ENCODE measurements at places on chromosomes 1 and 21.

DNA sequence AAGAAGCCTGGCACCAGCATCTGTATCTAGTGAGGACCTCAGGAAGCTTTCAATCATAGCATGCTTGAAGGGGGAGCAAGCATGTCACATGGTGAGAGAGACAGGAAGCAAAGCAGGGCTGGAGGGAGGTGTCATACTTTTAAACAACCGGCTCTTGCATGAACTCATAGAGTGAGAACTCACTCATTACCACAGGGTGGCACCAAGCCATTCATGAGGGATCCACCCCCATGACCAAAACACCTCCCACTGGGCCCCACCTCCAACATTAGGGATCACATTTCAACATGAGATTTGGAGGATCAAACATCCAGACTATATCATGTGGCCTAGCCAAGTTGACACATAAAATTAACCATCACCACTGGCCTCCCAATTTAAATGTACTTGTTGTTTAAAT is 125.1 kb upstream of the KCND3 start:
- DNase-seq: no peak

- no peak for DNase-seq
Observed at GRCh38 chr1:117342397-117342796, 24.9 kb upstream of the MAN1A2 start.

DNA sequence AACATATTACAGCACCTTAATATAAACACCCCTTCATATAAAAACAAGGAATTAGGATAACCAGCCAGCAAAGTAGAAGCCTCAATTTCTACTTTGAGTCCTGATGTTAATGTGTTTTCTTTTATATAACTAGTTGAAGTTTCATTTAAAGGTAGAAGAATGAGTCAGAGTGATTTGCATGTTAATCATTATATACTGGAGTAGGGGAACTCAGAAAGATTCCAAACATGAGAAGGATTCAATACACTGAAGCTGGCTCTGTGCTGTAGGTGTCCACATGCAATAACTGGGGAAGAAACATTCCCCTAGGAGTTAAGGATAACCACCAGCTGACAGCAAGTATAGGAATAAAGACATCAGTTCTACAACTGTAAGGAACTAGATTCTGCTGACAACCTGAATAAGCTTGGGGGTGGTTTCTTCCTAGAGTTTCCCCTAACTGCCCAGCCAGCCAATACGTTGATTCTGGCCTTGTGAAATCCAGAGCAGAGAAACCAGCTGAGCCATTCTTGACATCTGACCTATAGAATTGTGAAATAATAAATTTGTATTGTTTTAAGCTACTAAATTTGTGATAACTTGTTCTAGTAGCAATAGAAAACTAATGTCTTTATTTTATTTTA is 33.4 kb upstream of the RNPC3 start:
- DNase-seq: no peak

- DNase-seq: no peak
Observed at GRCh38 chr1:60745484-60745883, 336.9 kb upstream of the NFIA start.

- DNase-seq: no peak
Observed at GRCh38 chr1:159866905-159867663, 4.6 kb upstream of the VSIG8 start.

- no peak for DNase-seq
Observed at GRCh38 chr1:12531179-12531499, 86.9 kb downstream of the DHRS3 start.

DNA sequence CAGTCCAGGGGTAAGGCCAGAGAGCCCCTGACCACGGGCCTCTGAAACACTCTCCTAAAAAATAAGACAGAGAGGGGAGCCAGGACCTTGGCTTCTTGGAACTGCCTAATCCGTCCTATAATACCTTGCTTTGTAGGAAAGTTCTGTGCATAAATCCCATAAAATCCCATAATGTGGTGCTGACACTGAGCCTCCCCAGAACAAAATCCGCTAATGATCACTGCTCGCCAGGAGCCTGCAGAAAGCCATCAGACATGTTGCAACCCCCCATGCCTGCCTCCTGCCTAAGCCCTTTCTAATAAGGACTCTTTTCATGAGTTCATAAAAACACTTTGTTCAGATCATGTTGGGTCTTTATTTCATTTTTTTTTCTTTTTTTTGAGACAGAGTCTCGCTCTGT is 9.3 kb upstream of the DHRS3 start:
- no peak for DNase-seq

GRCh38 chr1:198929961-198930599 is 291.2 kb downstream of the PTPRC start:
- DNase-seq: no peak

DNA sequence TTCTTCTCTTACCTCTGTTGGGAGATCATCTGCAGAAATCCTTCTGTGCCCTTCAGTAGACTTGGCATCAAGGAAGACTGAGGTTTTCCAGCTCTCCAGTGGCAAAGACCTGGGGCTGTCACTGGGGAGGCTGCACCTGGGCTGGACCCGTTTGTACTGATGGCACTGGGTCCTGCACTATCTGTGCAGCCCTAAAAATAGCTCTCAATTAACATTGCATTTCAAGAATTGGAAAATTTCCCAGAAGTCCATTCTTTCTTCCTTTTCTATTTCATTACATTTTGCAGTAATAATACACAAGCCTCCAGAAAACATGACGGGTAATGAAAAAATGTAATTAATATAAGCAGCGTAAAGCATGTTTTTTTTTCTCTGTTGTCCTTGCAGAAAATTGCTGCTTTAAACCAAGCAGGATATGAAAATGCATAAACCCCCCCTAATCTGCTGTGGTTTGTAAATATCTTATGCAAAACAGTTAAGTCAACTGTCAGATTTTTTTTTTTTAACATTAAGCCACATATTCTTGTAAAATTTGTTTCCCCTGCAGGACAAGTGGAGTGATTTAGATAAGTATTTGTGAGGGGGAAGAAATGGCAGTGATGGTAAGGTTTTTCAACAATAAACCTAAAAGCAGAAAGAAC is 64.9 kb downstream of the LMO4 start:
- DNase-seq: no peak

GRCh38 chr1:116667078-116667574 is 407 bp downstream of the IGSF3 start:
- DNase-seq: no peak

- no peak for DNase-seq
Observed at GRCh38 chr1:201676197-201676596, 137.3 kb downstream of the NAV1 start.

GRCh38 chr1:20978413-20978812 is 191.3 kb upstream of the HP1BP3 start:
- DNase-seq: no peak

- DNase-seq: no peak
Observed at GRCh38 chr1:234968451-234968850, 160.2 kb downstream of the TOMM20 start.

DNA sequence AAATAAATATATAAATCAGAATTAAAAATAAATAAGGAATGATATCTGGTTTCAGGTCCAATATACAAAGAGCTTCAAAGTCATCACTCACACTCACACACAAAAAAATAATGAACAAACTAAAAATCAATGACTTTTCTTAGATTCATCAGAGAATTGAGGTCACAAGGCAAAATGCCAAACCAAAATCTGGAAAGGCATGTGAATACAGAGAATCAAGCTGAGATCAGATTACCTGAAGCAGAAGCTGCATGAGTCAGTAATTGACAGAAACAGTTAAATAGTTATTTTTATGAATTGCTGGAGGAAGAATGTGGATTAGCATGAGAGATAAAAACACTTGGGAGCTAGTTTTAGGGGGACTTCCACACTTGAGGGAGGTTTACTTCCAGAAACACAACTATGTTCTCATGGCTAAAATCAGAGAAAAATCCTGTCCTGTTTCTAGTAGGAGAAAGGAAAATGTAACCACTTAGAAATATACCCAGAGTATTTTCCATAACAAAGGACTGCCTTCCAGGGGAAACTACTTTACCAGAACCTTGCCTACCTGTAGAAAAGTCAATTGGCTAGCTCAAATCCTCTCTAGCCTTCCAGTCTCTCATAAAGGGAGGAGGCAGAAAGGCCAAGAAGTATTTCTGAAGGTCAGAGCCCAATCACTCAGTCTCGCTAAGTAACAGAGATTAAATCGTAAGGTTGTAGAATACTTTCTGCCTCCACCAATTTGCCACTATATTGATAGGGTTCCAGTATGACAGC is 536.6 kb upstream of the NR5A2 start:
- DNase-seq: no peak

DNA sequence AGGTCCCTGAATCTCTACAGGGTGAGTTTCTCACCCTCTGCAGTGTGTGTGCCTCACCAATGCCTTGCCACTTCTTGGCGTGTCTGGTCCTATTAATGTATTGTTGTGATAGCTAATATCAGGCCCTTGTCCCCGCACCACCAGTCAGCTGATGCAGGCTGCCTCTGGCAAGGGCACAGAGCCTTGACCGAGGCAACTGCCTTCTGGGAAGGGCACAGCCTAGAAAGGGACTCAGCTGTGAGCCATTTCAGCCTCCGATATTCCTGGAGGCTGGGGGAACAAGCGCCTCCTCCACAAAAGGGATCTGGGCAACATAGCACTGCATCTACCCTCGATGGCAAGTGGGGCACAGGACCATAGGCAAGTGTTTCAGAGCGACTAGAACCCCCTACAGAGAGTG is 27.0 kb downstream of the IL10RB start:
- DNase-seq: no peak

DNA sequence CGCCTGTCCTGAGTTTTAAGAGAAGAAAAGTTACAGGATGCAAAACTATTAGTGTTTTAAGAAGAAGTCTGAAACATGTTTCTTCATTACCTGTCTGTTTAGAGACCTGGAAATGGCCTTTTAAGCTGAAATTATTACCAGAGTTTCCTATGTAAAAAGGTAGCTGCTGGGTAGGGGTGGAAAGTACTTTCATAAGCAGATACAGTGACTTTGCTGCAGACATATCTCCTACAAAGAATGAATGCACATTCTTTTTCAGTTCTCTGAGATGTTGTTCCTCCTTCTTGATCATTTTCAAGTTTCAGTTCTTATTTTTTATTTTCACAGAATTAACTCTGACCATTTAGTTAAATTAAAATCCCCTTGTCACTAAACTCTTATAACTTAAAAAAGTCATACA is 1329.6 kb downstream of the KCNT2 start:
- no peak for DNase-seq

DNA sequence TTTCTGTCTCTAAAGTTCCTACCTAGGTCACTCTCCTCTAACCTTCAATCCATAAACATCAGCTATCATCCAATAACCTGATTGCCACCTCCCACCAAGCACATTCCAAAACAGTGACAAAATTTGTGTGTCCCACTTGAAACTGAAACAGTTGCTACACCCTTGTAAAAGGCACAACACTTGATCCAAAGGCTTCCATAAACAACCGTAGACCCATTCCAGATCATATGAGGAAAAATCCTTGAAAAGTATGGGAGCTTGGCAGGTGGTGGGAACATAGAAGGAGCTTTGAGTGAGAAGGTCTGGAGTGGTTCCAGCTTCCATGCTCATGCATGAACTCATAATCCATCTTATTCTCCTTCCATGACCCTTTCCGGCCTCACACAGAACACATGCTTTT is 82.0 kb upstream of the ATP1A1 start:
- no peak for DNase-seq

- peak; percentile 1 for DNase-seq
Observed at GRCh38 chr21:24045775-24046215, 1561.5 kb downstream of the MRPL39 start.

DNA sequence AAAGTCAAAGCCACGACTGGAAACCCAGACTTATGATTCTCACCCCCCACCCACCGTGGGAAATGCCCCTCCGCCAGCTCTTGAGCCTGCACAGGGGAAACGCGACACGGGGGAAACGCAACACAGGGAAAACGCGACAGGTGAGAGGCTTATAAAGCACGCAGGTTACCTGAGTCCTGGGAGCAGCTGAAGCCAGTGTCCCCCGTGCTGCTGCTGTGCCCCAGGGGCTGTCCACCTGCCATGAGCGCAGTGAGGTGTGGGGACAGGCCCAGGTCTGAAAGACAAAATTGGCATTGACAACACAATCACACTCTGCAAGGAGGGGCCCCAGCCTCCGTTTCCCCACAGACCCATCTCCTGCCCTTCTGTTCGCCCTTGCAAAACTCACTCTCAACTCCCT is 46.3 kb downstream of the GPR161 start:
- no peak for DNase-seq

GRCh38 chr1:45569962-45570581 is 13.8 kb upstream of the NASP start:
- DNase-seq: peak; percentile 63

DNA sequence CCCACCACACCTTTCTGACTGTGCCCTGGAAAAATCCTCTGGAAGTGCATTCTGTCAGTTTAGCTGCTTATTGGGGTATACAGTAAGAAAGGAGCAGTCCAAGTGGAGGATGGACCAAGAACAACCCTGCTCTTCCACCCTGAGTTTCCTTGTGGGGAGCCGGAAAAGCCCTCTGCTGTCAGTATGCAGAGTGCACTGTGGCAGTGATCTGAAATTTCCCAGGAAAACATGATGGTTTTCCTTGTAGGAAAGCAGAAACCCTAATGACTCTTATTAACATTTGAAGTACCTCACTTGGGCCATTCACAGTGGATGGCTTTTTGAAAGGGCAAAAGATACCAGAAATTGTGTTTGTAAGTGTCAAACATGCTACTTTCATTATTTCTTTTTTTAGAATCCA is 20.5 kb downstream of the ELAVL4 start:
- DNase-seq: no peak

GRCh38 chr1:184189361-184189760 is 137.8 kb downstream of the TSEN15 start:
- no peak for DNase-seq

DNA sequence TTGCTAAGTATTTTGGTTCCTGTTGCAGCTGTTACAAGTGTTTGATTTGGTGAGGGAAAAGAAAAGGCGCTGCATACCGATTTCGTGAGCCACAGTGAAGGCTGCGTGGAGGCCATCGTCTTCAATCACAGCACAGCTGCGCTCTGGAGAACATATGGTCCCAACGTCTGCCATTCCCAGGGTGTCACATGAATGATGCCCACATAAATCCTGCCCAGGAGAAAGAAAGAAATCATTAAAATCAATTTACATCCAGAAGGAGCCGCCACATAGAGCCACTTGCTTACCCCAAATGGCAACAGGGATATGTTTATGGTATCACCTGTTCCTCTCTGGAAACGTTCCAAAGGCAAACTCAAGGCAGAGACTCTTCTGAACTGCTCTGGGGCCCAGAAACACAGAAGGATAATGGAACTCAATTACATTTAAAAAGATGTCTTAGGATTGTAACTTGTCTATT is 12.2 kb downstream of the ADAMTS5 start:
- DNase-seq: no peak

DNA sequence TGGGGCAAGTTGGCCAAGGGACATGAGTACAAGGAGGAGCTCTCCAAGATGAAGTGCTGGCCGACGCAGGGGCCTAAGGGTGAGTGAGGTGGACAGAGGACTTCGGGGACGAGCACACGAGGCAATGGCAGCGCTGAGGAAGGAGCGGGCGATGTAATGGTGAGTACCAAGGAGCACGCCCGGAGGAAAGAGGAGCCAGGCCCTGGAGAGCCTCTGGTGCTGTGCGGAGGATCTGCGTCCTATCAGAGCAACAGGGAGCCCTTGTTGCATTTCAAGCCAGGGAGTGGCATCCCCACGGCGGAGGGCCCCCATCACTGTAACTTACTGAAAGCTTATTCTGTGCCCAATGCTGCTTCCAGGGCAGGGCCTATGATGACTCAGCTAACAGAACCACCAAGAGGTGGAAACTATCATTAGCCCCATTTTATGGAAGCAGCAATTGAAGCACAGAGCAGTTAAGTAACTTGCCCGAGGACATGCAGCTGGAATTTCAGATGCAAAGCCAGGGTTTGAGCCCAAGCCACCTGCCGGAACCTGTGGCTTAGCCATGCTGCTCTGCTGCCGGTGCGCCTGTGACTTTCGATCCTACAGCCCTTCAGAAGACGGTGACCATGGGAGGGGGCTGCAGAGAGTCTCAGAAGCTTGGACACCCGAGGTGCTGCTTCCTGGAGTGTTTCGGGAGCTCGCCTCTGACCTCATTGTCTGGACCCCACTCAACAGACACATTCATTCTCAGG is 17.6 kb upstream of the AJAP1 start:
- DNase-seq: no peak

Measured in neural crest cell (in vitro differentiated cells).